ENCODE measurements at places on chromosomes 2 and 18.

GRCh38 chr2:109690822-109691541 is 76.8 kb downstream of the SOWAHC start:
- DNase-seq, result no peak

DNA sequence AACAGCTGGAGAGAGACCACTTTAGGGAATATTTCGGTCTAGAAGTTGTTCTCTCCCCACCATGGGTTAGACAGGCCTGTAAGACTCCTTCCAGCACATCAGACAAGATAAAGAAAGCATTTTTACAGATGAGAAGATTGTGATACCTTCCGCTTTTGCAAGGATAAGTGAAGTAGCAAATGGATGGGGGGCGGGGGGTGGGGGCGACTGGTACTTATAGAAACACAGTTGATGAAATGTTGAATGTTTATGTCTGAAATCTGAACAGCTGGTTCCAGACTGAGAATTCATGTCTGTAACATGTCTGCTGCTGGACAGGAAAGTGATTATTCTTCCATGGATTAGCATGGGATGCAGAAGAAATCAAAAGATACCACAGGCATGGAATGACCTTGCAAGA is 90.5 kb upstream of the FN1 start:
- no peak for DNase-seq

GRCh38 chr2:20576598-20577115 is 74.2 kb downstream of the HS1BP3 start:
- no peak for DNase-seq

DNA sequence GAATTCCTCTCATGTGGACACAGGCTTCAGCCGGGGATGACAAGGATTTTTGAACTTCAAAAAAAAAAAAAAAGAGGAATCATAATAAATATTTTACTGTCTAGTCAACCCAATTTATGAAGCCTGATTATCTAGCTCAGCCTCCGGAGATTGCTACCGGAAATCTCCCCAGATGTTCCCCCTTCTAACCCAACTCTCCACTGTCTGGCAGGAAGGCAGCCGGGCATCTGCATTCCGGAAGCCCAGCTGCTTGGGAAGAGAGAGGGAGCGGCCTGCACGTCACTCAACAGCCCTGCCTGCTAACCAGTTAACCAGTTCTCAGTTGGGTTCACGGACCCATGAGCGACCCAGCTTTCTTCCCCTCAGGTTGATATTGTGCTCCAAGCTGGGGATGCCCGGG is 87.2 kb upstream of the POU3F3 start:
- no peak for DNase-seq

DNA sequence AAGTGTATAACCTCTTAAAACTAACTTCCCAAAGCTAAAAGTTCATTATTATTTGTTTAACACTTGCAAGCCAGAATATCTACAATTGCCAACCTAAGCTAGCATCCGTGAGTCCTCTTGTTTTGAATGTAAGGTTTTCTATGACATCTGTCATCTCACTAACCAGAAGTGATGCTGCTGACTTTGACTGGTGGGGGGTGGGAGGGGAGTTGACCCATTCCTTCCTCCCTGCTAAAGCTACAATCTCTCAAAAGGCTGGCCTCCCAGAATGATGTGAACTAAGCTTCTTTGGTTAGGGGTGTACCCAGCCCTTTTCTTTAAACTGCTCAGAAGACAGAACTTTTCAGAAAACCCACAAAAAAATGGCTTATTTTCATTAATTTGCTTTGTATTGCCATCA is 280.6 kb downstream of the ZEB2 start:
- DNase-seq, result no peak

GRCh38 chr2:134301928-134302260 is 48.0 kb downstream of the MGAT5 start:
- DNase-seq, result no peak

DNA sequence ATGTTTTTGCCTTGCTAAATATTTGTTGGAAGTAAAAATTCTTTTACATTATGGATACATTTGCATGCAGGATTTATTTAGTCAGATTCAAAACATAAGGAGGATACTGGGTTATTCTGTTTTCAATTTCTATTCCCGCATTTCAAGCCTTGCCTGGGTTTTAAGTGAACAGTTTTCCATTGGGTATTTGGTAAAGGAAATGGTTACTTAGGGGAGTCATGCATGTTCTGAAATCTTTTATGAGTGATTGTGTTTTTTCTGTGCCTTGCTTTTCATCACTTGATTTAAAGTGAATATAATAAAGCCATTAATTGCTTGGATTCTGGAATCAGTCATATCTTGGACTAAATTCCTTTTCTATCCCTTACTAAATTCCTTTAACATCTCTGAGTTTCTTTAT is 12.0 kb upstream of the SP9 start:
- DNase-seq, result no peak

DNA sequence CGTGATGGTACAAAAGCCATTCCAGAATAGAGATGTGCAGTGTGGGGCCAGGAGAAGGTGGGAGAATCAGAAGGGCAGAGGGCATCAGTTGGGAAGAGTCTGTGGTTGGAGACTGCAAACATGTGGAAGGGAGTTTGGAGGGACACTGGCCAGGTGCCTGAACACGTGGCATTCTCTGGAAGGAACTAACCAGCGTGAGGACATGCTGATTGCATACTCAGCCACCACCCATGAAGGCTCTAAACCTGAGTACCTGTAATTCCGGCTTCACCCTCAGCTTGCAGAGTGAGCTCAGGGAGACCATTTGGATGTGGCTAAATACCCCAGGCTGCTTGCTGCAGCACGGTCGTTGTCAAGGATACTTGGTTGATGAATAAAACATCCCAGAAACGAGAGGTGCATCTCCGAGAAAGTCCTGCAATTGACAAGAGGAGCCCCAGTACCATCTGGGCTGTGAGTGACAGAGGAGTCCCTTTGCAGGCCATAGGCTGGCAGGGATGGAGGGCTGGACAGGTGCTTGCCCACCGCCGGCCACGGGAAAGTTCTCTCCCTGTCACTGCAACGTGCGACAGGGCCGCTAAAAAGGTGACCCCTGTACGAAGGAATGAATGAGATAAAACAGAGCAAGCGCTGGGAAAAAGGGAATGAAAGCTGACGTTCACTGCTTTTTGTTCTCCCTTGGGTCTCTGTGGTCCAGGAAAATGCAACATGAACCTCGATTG is 5.0 kb downstream of the ACKR3 start:
- no peak for DNase-seq

DNA sequence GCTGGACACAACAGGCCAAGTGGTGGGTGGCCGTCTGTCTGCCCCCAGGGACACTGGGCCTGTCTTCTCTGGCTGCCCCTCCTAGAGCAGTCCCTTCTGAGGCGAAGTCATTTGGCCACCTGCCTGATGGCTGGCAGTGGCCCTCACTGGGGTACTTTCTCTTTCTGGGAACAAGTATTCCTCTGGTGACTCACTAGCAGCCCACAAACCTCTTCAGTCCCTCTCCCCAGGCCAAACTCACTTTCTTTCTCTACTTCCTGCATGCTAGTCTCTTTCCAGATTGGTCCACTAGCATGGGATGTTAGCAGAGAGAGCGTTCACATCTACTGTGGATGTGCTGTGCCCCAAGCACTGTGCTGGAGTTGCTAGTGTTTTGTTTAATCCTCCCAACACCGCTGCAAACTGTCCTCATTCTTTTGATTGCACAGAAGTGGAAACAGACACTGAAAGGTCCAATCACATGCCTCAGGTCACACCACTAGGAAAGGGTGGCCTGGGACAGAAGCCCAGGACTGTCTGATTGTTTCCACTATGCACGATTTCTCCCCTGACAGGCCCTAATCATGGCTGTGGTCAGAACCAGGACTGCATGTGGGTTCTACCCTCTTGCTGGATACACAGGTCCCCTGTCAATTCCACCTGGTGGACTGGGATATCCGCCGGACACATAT is 5.2 kb downstream of the DYSF start:
- DNase-seq, result no peak

GRCh38 chr2:145304501-145304900 is 784.6 kb upstream of the ZEB2 start:
- DNase-seq, result no peak

DNA sequence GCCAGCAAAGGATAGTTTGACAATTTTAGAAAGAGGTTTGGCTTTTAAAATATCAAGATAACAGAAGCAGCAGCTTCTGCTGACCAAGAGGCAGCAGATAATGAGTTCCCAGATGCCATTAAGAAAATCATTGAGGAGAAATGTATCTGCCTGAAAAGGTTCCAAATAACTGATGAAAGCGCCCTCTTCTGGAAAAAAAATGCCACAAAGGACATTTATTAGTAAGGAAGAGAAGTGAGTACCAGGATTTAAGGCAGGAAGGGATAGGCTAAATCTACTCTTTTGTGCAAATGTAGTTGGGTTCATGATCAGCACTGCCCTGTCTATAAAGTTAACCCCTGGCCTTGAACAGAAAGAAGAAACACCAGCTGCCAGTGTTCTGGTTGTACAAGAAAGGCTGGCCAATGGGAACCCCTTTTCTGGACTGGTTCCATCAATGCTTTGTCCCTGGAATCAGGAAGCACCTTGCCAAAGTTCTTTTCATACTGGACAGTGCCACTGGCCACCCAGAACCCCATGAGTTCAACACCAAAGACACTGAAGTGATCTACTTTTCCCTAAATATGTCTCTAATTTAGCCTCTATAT is 40.6 kb downstream of the DHX57 start:
- DNase-seq, result no peak

- no peak for DNase-seq
Measured at GRCh38 chr2:167191588-167191987, 303.3 kb downstream of the XIRP2 start.

DNA sequence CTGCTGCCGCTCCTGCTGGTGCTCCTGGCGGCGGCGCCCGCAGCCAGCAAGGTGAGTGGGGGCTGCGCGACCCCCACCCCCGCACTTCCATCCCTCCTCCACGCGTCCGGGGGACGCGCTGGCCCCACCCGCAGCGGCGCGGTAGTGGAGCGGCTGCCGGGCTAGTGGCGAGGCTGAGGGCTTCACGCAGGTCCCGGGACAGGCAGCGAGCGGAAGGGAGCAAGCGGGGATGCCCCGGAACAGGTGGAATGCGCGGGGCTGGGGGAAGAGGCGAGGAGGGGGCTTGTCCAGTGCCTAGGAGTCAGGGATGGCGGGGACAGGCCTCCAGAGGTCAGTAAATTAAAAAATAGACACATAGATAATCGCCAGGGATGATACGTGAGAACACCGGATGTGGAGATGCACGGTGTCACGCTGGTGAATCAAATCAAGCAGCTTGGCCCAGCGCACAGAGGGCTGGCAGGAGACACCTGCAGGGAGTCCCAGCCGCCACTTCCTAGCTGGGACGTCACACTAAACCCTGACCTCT is 403 bp downstream of the COL4A3 start:
- DNase-seq, result peak; percentile 33

GRCh38 chr2:104758199-104758620 is 95.7 kb upstream of the POU3F3 start:
- no peak for DNase-seq

DNA sequence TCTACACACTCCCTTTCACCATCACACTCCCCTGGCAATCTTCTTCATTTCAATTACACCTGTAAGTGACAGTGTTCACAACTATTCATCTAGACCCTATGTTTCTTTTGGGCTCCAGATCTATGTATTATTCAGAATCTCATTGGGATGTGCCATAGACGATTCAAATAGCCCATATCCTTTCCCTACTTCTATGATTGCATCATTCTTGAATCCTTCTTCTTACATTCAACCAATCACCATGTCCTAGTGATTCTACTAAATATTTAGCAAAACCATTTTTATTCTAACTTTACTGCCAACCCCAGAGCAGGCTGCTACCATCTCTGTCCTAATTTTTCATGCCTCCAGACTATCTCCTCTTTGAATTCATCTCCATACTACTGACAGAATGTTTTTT is 106.4 kb downstream of the TDRD15 start:
- no peak for DNase-seq

GRCh38 chr2:7203056-7203467 is 285.9 kb downstream of the RNF144A start:
- peak; percentile 71 for DNase-seq

DNA sequence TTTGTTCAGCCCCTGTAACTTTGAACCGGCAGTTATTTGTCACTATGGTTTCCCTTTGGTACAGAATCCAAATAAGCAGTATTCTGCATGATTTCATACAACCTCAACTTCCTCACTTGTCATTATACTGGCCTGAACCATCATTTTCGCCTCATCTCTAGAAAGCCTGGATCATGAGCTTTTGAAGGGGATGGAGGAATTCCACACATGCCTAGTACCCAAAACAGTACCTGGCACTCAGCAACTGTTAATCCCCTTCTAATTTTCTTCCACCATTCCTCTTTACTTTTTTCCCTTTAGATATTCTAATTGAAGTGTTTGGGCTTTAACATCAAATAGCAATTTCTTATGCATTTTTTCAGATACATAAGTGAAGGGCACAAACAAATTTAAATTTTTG is 1574.4 kb upstream of the NXPH2 start:
- no peak for DNase-seq

DNA sequence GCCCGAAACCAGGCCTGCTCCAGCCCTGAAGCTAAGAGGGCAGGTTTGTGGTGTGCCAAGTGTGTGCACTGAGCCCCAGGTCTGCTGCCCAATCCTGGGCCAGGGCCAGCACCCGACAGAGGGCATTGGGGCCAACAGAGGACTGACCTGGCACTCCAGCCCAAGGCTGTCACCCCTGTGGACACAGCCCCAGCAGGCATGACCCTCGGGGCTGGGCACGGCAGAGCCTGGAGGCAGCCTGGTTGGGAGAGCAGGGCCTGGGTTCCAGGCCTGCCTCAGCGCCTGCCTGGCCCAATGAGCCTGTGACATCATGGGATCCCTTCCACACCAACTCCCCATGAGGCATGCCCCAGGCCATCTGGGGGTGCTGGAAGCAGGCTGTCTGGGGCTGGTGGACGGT is 10.8 kb upstream of the SNED1 start:
- no peak for DNase-seq

DNA sequence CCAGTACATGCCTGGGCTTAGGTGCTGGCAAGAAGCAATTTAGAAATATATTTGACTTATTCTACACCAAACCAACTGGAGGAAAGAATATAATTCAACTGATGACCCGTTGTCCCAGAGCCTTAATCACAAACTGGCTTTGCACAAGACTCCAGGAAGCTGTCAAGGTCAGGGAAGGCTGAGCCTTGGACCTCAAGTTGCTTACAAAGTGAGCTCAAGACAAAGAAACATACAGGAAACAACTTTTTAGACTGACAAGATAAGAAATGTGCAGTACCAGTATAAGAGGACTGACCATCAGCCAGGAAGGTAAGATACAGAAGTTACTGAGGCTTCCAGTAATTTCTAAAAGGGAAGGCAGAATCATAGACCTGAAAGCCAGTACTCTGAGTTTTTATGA is 35.0 kb upstream of the GPR55 start:
- DNase-seq, result no peak

DNA sequence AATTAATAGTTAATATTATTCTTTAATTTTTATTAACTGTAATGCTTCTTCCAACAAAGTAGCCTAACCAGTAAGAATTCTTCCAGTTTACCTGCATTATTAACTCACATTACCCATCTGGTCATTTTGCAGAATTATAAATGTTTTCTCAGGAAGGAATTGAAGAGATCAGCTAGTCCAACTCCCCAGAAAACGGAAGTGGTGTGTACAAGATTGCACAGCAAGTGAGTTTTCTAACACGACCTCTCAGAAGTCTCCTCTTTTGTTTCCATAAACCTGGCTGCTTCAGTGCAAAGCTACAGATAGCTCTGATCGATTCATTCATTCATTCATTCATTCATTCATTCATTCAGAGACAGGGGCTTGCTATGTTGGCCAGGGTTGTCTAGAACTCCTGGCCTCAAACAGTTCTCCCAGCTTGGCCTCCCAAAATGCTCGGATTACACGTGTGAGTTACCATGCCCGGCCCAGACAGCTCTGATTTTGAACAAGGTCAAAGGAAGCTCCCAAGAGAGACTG is 128.8 kb upstream of the REV1 start:
- DNase-seq, result no peak

All from stimulated activated CD8-positive, alpha-beta memory T cell treated with anti-CD3 and anti-CD28 coated beads, Interleukin-4, amount 100 ng/mL, for 48 hours (primary cell).